ENCODE measurements at places on chromosomes 3 and 15. TPM values are rescaled to one million over a fixed set of nuclear protein-coding genes. Genes with fewer than 3 reads are reported as not detected.

OTOL1 gene
- not detected for total RNA-seq

KIF9 gene
- total RNA-seq: 8.9 TPM

GRCh38 chr3:64460877-64461276 is 226.9 kb downstream of the ADAMTS9 start:
- DNase-seq: no peak

DNA sequence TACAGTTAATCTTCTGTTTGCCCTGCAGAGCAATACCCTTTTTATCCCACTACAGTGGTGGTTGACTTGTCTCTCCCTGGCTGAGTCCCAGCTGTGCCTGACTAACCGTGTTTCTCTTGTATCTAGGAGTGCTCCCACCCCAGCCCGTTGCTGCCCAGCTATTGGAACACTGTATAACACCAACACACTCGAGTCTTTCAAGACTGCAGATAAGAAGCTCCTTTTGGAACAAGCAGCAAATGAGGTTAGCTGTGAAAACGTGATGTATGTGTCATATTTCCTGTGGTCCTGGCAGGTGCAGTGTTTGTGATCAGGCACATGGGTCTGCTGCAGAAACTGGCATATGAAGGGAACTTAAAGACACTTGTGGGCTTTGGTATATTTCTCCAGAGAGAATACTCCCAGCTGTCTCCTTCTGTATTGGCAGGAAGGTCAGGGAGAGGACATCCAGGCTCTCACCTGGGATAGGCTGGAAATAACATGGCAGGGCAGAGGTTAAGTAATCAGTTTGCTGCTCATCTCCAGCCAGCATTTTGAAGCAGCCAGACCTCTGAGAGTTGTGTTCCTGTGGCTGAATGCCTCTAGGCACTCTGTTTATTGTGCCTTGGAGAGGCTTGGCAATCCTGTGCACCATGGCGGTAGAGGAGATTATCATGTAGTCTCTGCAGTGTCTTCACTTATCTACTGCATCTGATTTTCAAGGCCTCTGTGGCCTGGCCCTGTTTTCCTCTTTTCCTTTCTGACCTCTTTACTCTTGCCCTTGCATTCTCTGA is 34.8 kb downstream of the ATG7 start:
- DNase-seq: no peak

- no peak for DNase-seq
Observed at GRCh38 chr15:34616613-34617012, 33.2 kb upstream of the GOLGA8B start.

- DNase-seq: no peak
Observed at GRCh38 chr3:60190073-60190472, 1061.2 kb downstream of the FHIT start.

All from Panc1 (cell line).